ENCODE measurements at places on chromosomes 7 and 10.

DNA sequence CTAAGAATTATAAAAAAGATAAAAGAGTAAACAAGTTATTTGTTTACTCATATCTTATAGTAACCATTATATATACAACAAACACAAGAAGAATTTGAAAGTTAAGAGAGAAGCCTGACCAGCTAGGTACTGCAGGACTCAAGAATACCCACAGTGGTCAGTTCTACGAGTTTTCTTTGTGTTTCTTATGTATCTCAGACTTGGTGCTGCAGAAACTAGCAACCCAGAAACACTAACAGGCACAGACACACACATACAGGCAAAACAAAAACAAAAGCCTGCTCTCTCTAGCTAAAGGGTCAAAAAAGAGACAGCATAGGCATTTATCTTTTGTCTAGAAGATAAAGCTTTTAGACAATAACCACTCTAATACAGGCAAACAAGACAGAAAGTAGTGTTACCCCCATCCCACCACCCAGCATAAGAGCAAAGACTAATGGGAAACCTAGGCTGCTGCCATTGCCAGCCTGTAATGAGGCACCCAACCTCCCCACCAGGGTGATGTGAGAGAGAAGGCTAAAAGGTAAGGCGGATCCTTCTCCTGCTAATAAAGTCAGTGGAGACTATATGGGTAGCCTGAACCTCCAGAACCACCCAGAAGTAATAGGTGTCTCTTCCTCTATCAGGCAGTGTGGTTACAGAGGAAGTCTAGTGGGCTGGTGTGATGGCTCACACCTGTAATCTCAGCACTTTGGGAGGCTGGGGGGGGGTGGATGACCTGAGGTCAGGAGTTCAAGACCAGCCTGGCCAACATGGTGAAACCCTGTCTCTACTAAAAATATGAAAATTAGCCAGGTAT is 113.9 kb downstream of the DNAJC1 start:
- peak; percentile 29 for ATAC-seq

DNA sequence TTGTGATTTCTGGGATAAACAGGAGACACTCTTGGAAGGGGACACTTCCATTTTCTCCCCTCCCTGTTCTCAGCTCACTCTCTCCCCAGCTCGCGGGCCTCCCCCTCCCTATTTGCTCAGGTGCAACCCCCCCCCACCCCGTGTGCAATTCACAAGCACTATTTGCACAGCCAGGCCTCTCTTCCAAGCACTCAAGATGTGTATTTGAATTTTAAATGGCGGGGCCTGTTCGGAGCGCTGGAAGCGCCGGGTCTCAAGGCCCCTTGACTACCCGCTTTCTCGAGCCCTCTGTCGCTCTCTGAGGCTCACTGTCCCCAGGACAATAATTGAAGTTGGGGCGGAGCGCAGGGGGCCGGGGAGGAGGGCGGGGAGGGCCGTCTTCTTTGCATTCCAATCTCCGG is 7.8 kb downstream of the SHH start:
- ATAC-seq: no peak

- ATAC-seq: no peak
These were observed 368.4 kb downstream of the ARL4A start for GRCh38 chr7:13055732-13056368.

DNA sequence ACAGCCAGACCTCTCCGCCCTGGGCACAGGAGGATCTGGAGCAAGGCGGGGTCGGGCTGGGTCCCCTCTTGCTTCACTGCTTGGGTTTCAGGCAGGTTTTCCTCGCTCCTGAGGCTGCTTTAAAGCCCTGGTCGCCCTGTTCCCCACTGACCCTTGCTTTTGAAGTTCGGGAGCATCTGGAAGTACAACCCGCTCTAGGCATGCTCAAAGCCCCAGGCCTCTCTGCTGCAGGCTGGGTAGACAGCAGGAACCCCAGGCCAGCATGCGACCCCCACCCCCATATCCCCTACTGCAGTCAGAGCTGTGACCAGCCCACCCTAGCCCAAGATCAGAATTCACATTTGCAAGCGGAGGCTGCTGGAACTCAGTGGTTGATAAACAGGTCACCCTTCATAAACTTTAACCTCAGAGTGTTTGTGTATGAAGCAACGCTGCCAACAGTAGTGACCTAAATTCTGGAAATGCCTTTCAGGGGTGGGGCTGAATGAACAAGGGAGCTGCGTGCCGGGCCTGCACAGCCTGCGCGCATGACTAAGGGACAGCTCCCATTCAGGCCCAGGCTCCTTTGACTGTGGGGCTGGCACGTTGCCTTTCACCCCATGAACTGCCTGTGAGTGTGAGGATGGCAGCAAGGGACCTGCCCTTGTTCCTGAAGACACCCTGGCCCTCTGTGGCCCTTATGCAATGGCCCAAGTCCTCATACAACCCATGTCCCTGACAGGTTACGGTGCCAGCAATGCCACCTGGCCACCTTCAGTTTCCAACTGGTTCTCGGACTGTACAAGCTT is 52.5 kb downstream of the PROSER2 start:
- ATAC-seq: peak; percentile 72

- ATAC-seq: no peak
These were observed 146.3 kb downstream of the OTUD1 start for GRCh38 chr10:23585186-23585585.

DNA sequence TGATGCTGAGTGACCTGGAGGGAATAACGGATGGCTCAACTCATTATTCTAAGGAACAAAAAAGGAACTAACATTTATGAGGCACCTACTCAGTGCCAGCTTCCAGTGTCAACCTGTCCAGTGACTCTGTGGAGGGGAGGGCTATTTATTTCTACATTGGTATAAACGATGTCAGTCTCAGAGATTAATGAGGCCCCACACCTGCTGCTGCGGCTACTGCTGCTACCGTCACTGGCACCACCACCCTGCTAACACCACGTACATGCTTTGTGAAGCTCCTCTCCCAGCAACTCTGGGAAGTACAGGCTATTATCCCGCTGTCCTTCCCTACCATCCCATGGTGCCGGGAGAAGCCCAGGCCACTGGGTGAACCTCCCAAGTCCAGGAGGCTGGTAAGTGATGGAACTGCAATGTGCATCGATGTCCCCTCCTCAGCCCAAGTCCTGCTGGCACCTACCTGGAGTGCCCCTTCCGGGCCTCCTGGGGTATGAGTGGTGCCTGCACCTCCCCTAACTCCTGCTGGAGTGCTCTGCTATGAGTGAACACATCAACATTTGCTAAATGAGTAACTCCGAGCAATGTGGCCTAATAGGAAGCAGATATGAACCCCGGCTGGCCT is 101.5 kb downstream of the ARHGAP22 start:
- no peak for ATAC-seq

GRCh38 chr10:130029209-130029608 is 65.1 kb upstream of the EBF3 start:
- no peak for ATAC-seq

GRCh38 chr10:101745074-101745696 is 30.7 kb downstream of the FGF8 start:
- no peak for ATAC-seq

GRCh38 chr10:127406018-127406550 is 143.0 kb upstream of the NPS start:
- ATAC-seq: no peak

DNA sequence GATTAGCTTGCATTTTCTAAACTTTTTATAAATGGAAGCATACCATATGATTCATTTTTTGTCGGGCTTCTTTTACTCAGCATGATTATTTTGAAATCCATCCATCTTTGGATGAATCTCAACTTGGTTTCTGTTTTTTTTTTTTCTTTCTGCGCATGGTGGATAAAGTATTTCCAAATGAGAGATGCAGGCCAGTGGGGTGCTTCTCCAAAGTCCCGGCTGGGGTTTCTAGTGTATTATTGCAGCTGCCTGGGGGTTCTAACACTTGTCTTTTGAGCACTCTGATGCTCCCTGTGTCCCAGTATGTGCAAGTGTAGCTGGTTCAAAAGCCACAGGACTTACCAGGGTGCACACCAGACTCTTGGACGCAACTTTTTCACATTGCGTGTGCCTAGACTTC is 70.9 kb upstream of the LOXL4 start:
- no peak for ATAC-seq

- ATAC-seq: no peak
These were observed 25.8 kb upstream of the BET1 start for GRCh38 chr7:94029976-94030375.

- peak; percentile 37 for ATAC-seq
These were observed 108.5 kb upstream of the TMEM168 start for GRCh38 chr7:112898432-112899290.

GRCh38 chr7:11707606-11708193 is 124.3 kb downstream of the THSD7A start:
- no peak for ATAC-seq

GRCh38 chr7:36923943-36924436 is 199.7 kb upstream of the AOAH start:
- ATAC-seq: no peak

DNA sequence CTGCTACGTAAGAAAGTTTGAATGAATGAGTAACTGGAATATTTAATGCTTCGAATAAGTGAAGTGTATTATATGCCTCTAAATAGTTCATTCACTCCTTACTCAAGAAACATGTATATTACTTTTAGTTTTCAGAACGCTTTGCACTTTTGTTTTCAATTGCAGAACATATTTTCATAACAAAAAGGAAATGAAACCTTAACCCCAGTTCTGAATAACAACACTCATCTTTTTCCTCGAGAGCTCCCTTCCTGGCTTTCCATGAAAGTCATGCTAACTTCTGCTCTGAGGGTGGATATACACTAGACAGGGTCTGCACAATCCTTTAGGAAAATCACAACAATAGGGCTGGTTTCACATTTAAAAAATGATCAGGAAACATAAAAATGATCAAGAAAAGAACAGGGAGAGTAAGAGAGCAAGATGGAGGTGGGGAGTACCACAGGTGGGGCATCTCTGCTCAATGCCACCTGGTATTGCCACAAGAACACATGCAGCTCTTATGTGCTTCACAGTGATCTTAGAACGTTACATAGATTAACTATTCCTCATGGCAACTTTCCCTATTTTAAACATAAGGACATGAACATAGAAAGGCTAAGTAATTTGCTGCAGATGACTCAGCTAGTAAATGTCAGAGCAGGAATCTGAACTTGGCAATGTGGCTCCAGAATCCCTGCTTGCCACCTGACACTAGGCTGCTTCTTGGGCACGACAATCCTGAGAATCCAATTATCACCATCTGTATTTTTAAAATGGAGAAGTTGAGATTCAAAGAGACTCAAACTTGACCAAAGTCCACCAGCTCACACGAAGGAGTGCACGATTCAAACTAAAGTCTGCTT is 219.5 kb upstream of the AOAH start:
- no peak for ATAC-seq

DNA sequence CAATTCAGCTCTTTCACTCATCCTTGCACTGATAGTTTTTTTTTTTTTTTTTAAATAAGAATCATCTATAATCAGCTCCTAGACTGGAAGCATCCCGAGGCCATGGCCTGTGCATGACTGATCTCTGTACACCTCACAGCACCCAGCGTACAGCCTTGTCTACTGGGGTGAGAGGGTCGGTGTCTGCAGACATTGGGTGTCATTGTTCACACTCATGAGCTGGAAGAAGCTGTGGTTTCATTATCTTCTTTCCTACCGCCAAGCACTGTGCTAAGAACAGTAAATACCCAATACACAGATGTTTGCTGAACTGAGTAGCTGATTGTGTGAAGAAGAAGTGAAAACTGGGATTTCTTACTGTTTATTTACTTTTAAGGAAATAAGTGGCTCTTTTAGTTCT is 123.6 kb downstream of the CLEC2L start:
- peak; percentile 49 for ATAC-seq

DNA sequence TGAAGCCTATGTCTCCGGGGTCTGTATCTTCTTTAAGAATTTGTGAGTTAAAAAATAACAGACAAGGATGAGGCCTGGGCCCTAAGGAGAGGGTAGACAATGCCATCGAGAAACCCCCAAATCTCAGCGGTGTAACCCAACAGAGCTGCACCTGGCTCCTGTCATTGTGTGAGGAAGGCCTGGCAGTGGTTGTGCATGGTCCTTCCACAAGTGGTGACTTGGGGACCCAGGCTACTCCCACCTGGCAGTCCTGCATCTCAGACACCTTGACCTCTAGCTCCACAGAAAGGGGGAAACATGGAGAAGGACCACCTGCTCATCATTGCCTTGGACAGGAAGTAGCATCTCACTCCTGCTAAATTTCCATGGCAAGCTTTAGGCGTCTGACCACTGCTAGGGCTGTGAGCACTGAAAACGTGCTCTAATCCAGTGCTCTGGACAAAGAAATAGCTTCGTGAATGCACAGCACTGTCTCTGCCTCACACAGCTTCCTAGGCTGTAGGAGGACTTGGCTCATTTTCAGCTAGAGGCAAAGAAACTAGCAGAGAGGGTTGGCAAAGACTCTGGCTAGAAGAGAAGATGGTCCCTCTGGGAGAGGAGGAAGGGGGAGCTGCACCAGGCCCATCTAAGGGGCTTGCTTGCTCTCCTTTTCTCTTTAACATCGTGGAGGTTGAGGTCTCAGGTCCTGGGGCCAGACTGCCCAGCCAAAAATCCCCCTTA is 273.9 kb upstream of the ZMIZ1 start:
- no peak for ATAC-seq

DNA sequence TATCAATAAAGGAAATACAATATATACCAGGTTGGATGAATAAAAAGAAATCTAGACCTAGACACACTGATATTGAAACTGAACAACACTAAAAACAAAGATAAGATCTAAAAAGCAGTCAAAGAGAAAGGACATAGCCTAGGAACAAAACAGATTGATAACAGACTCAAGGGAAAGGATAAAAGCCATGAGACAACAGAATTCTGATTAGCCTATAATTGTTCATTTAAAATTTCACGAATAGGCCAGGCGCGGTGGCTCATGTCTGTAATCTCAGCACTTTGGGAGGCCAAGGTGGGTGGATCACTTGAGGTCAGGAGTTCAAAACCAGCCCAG is 48.4 kb upstream of the FHIP2A start:
- ATAC-seq: peak; percentile 44

DNA sequence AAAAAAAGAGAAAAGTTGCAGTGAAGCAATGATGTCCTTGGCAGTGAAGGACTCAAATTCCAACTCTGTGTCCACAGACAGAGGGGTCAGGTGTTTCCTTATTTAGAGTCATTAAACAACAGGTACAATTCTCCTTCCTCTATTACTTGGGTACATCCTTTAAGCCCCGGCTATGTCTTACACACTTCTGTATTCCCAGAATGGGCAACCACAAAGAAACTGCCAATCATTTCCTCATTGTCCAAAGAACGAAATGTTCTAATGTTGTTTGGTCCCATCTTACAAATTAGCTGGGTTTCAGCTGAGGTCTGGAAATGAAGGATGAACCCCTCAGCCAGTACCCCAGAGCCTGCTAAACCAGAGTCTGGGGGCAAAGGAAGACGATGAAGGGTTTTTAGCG is 59.5 kb downstream of the GRB10 start:
- ATAC-seq: no peak

DNA sequence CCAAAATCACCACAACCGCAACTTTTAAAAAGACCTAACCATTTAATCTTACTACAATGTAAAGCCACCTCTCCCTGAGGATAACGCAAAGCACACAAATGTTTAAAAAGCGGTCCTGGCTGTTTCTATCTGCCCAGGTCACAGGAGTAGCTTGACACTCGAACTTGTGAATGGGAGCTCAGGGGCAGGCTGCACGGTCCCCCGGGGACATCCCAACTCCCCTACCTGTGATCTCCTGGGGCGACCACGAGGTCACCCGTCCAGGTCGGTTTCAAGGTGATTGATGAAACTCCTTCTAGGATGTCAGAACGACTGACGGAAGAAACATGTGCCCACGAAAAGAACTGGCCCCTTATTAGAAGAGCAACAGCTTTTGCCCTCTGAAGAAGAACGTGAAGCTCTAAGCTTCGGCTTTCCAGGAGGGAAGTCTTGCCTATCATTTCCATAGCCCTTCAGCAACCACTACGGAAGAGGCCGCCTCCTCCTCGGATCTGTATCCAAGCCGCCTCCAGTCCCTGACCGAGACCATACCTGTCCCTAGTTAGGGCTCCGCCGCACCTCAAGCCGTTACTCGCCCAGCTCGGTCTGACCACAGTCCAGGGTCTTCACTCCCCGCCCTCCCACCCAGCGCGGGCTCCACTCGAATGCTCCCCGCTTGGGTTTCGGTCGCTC is 459 bp downstream of the CYCS start:
- no peak for ATAC-seq
